Ovary (tissue), 10 donors: ENCODE measurements at places on chromosomes 2 and 18. TPM values are rescaled to one million over a fixed set of nuclear protein-coding genes. Genes with fewer than 3 reads are reported as not detected.

GRCh38 chr18:49814147-49814499, 790 bp upstream of the ACAA2 start:
- DNase-seq = no peak

DNA sequence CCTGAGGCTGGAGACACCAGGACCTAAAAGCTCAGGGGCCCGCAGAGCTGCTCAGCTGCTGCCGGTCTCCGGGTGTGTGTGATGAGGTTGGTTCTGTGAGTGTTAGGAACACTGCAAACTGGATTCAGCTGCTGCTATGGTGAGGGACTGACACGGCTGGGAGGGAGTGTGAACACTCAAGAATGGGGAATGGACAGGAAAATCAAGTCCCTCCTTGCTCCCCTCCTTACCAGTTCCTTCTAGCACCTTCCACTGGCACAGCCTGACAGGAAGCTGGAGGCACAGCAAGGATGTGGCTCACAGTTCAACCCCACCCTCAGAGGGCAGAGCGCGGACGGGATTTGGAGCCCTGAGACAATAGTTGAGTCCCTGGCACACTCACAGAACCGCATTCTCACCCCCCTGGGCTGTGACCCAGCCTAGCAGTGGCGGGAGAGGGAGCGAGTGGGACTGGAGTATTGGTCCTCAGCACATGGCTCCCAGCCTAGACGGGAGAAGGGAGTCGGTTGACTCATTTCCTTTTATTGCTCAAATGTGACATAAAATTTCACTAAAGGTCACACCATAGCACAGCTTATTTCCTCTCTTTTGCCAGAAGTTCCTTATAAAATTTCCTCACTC, 42.5 kb downstream of the LRRC30 start:
- peak; percentile 34 for DNase-seq

The HAAO gene
- 26.1 TPM for total RNA-seq

DNA sequence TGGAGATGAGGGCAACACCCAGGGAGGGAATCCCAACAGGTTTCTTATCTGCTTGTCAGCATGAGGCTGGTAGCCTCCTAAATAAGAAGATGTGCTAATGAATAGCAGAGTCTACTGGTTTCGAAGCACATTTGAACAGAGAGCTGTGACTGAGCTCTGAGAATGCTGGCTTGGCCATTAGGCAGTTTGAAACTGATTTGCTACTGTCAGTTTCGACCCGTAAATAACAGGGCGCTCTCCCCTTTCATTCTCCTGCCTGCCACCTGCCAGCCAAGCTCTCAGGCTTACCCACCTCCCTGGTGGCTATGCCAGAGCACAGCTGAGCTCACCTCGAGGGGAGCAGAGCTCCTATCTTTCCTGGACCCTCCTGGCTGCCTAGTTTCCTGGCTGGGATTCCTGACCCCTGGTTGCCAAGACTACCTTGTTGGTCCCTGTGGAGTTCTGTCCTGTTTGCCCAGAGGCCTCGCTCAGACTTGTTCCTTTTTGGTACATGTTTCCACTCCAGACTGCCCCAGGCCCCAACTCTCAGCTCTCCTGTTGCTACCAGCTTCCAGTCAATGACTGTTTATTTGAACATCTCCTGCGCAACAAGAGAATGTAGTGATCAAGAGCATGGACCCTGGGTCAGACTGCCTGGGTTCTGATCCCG, 102.3 kb upstream of the ALPP start:
- DNase-seq = no peak

DNA sequence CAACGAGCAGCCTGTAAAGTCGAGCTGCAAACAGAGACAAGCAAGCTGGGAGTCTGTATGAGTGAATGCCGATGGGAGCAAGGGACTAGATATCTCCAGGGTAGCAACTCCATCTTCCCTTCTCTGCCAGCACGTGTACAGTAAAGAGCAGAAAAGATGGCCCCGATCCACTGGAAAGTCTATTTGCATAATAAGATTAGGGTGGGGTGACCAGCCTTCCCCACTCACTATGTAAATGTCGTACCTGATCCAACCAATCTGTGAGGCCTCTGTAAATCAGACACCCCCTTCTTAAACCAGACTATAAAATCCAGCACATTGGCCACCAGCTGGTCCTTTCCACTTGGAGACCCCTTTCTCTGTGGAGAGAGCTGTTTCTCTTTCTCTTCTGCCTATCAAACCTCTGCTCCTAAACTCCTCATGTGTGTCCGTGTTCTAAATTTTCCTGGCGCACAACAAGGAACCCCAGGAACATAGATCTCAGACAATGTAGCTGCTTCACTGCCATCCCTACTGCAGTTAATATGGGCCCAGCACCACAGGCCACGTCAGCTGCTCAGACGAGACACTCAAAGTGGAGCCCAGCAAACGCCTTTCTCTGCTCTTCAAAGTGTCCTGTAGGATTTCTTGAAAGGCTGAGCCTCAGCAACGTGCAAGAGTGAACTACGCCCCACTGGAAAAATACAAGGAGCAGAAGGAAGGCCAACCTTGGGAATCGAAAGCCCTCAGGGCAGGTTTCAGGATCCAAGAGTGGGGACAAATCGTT, 26.1 kb downstream of the DIPK1C start:
- no peak for DNase-seq

DNA sequence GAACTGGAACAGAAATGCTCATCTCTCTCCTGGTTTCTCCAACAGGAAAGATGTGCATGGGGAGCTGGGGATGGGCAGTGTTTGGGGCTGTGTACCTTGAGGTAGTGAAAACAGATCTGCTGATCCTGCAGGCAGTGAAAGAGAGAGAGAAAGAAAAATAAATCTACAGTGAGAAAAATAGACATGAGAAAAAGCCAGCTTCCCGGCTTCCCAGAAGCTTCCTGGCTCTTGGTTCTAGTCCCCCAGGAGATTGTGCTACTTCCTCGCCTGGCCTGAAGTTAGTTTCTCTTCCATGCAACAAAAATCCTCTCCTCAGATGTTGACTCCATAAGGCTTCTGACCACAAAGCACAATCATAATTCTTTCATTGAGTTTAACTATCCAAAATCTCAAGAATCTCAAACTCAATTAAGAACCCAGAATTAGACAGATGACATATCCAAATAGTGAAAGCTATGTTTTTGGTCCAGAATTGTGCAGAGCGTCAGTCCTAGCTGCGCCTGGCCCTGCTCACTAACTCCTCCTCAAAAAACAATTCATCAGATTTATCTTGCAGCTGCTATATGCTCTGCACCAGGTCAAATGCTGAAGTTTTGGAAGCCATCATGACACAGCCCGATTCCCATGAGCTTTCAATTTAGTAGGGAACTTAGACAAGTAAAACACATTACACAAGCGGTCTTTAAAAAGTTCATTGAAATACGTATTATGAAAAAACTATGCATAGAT, 20.1 kb upstream of the NAB1 start:
- DNase-seq = no peak

DNA sequence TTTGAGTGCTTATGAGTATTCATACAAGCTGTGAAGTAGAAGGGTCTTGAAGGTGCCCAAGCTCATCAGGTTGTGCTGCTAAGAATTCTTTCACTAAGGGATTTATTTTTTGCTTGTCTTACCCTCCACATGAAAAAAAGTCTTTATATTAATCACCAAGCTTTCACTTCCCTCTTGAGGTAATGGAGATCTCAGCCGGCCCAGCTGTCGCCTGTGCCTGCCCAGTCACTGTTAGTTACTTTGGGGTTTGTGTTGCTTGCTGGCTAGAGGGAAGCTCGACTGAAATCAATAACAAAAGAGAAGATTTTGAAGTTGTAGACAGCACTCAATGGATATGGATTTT, 21.9 kb downstream of the MC2R start:
- DNase-seq = no peak

GRCh38 chr2:16241166-16242160, 301.1 kb downstream of the MYCN start:
- no peak for DNase-seq

GRCh38 chr2:134124047-134124753, 129.7 kb upstream of the MGAT5 start:
- DNase-seq = no peak
